ENCODE measurements at places on chromosomes 12 and 14.
A peak's percentile ranks its signal among the peaks of the same experiment; 100 is the strongest.

- no peak for DNase-seq
Measured at GRCh38 chr12:61629702-61630101, 630.5 kb upstream of the USP15 start.

DNA sequence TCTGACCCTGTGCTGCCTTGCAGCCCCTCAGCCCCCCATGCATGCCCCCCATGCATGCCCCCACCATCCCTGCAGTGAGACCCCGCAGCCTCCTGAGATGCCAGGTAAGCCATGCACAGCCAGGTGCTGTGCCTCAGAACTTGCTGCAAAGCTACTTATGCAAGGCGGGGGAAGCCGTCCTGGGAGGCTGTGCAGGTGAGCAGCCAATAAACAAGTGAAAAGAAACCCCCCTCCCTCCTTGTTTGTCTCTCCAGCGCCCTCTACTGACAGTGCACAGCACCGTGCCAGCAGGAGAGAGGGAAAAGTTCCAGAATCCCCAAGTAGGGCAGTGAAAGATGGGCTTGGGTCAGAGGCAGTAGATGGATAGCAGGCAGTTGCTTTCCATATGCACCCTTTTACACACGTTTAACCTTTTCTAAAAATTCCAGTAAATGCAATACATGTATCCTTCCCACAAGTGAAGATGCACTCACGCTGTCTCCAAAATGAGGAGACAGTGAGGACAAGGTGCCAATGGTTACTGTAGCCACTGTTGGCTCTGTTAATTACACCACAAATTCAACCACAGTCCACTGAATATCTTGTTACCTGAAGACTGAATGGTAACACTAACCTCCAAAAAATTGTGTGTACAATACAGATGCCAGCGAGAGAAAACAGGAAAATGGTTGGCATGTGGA lies 18.0 kb downstream of the TNFAIP2 start:
- DNase-seq, result peak; percentile 52

- DNase-seq, result peak; percentile 63
Measured at GRCh38 chr12:49636979-49637755, 13.8 kb downstream of the PRPF40B start.

- no peak for DNase-seq
Measured at GRCh38 chr14:102885737-102886447, 36.6 kb upstream of the AMN start.

GRCh38 chr12:110916295-110916875 lies 4.0 kb downstream of the MYL2 start:
- peak; percentile 33 for DNase-seq

- DNase-seq, result no peak
Measured at GRCh38 chr12:47082283-47082682, 2.5 kb upstream of the AMIGO2 start.

GRCh38 chr12:20527417-20528163 lies 159.3 kb downstream of the PDE3A start:
- DNase-seq, result peak; percentile 12

- no peak for DNase-seq
Measured at GRCh38 chr14:99015833-99016232, 256.2 kb downstream of the BCL11B start.

DNA sequence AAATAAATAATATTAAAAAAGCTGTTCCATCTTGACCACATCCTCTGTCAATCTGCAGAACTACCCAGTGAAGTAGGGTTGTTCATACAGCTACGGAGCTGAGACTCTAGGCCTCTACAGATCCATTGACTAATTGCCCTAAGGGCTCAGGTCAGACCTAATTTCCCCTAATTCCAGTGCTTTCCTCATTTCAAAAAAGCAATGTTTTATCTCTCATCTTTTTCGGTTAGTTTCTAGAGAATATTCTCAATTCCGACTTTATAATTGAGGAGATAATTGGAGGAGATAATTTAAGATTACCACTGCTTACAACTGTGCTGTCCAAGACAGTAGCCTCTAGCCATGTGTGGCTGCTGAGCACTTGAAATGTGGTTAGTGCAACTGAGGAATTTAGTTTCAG lies 167.1 kb downstream of the KIF21A start:
- DNase-seq, result no peak

DNA sequence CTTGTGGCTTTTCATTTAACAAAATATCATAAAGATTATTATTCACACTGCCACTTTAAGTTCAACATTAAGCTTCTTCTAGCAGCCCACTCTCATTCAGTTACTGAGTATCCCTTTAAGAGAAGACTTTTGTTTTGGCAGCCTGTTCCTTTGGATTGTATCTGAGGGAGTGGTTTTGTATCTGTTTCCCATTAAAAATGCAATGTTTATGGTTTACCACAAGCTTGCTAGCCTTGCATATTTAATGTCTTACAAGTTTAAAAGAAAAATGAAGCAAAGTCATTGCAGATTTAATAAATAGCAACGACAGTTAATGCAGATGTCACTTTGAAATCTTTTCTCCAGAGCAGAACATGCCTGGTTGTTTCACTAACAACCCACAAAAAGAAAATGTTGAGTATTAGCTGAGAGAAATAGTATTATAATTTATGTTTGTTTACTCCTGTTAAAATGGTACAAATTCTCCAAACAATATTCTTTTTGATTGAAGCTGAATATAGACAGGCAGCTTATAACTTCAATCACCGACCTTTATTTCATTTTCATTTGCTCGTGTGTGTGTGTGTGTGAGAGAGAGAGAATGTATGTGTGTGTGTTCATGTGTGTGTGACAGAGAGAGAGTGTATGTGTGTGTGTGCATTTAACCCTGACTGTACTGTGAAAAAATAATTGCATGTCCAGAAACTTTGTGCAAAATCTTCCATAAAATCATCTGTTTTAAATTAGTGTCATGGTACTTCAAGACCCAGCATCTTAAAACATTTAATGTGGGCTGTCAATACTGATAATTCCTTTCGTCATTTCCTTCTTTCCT lies 1.8 kb downstream of the DCN start:
- DNase-seq, result peak; percentile 76

DNA sequence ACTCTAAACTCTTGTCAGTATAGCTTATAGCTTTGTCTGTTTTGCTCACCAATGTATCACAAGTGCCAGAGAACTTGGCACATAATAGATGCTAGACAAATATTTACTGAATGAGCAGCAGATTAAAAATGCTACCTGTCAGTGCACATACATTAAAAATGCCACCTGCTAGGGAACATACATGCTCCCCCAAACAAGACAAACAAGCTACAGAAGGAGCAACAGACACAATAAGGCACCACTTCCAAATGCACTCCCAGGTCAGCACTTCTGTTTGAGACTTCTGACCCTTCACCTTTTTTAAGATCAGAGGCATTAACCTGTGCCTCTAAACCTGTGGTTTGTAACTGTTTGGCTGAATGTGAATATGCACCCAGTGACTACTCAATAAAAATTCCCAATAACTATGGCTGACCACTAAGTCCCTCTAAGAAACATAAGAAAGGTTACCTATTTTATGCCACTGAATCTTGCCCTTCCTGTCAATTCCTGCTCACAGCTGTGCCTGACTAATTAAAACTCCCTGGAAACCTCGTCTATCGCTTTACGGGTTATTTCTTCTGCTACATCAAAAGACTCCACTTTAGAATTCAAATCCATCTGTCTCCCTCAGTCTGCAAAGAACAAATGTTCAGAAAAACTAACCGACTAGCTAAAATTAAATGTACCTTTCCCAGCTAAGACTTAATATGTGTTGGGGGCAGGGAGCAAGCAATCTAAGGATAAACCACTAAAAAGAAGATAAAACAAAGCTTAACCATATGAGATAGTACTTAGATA lies 41.0 kb downstream of the HECTD4 start:
- DNase-seq, result no peak

DNA sequence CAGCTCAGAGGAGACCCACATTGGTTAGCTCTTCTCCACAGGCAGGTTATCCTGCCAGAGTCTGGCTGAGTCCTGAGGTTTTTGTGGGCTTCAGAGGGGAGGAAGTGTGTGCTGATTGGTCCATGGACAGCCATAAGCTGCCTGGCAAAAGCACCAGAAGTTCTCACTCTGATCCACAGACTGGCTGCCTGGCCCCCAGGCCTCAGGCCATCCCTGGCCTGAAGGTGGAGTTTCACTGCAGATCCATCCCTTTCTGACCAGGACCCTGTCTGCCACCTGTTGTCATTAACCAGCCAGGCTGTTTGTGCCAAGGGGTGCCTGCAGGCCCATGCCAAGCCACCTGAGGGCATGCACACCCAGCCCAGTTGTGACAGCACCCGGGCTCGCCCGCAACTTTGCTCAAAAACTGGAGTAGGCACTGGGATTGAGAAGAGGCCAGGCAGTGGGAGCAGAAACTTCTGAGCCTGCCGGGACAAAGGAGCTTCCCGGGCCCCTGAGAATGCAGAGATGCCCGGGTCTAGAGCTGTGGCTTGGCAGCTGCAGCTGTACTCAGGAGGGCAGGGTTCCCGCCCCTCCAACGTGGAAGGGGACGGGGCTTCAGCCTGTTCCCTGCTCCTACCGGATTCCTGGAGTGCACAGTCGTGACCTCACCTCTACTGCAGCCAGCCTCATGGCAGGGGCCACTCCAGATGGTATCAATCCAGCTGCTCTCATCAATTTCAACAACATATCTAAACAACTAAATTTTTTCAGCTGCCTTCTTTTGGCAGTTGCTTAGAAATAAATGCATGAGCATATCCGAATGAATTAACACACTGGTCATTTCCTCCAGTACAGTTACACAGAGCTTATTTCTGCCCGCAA lies 1277.3 kb downstream of the SLC16A7 start:
- no peak for DNase-seq

GRCh38 chr14:69943084-69943780 lies 64.0 kb downstream of the SMOC1 start:
- DNase-seq, result no peak

GRCh38 chr14:54175298-54175942 lies 218.8 kb upstream of the BMP4 start:
- peak; percentile 82 for DNase-seq

DNA sequence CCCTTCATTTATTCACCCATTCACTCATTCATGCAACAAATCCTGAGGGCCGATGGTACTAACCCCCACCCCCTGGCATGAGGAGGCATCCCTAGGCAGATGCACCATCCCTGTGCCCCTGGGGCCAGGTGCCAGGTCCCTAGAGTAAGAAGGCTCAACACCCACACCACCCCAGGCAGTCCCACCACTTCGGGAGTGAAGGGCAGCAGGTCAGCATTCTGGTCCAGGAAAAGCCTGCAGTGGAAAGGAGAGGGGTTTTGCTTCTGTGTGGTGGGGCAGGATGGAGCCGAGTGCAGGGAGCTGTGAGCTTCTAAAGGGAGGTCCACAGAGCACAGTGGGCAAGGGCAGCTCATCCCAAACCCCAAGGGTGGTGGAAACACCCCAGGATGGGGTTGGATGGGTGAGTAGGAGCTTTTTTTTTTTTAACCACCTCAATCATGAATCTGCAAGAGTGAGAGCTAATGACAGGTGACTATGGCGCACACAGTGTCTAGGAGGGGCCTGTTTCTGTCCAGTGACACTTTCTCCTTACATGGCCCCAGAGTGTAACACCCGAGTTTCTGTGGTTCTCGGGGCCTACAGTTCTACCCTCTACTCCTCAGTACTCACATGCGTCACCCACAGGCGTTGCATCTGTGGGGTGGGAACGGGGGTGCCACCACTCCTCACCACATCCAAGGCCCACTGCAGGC lies 414.3 kb downstream of the TMEM121 start:
- no peak for DNase-seq

GRCh38 chr14:56579345-56580220 lies at the start of gene TMEM260:
Gene TMEM260, plus strand, starts transcription at chr14:56579798. Its CDS starts 117 bp downstream, at chr14:56579915.
- DNase-seq, result peak; percentile 82

- peak; percentile 14 for DNase-seq
Measured at GRCh38 chr14:23005451-23006187, 4.3 kb downstream of the C14orf93 start.

GRCh38 chr12:77044721-77045120 lies 20.6 kb downstream of the E2F7 start:
- DNase-seq, result no peak

GRCh38 chr14:51954031-51954430 lies 35.3 kb upstream of the RTRAF start:
- no peak for DNase-seq

DNA sequence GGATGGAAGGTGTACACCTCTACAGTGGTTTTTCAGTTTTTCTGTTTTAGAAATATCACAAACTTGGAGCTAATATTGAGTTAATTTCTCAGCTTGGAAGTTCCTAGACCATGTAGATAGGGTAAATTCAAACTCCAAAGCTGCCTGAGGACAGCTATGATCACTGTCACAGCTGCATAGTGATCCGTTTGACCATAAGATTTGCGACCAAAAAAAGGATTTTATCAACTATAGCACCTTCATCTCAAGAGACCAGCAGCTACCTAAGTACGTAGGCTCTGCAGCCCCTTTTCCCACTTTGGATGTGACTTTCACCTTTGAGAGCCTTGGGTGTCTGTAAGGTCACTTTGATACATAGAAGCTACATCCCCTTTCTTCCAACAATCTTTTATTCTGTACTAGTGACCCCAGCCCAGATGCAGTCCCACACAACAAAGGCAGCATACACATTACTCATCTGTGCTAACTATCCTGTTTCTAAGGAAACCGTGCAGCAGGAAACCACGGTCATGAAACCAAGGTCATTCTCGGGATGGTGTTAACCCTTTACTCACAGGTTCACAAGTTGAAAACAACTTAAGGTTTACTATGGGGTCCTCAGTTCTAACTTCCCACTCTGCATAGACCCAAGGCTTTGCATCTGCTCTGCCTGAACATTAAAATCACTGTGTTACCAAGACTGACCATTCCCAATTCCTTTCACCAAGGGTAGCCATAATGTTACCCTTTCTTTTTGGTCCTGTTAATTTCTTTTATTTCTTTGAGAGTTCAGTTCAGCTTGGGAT lies 75.4 kb downstream of the IFT81 start:
- DNase-seq, result peak; percentile 60

DNA sequence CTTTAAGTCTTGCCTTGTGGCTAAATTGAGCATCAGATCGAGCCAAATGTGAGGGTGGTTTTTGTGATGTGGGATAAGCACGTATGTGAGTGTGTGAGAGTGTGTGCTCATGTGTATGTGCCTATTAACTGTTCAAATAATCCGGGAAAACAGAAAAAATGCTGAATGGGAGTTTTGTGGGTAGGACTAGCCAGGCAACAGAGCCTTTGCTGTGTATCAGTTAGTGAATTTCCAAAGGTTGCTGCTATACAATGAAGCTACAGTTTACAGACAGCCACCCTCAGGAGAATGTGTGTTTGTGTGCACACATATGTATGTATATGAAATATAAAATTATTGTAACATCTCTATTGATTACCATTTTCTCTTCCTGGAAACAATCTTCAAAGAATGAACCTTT lies 154.0 kb downstream of the SOX5 start:
- no peak for DNase-seq

DNA sequence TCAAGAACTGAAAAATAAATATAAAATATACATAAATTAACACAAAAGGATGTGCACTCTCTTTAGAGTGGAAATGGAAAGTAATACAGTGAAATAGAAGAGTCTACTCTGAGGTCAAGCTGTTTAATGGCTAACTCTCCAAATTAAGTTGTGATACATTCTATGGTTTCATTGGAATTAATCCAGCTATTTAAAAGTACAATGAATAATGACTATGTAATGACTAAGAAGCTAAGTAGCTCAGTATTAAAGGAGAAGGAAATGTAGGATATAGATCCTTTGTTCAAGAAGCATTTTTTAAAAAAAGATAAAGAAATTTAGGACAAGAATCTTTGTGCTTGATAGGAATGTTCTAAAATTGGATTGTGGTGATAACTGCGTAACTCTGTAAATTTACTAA lies 85.3 kb downstream of the LRP6 start:
- DNase-seq, result peak; percentile 44

Data from EL (cell line).